ENCODE measurements at places on chromosomes 2 and 18.
A peak's percentile ranks its signal among the peaks of the same experiment; 100 is the strongest.

GRCh38 chr2:42138163-42139015, 30.8 kb upstream of the EML4 start:
- peak; percentile 71 for DNase-seq

DNA sequence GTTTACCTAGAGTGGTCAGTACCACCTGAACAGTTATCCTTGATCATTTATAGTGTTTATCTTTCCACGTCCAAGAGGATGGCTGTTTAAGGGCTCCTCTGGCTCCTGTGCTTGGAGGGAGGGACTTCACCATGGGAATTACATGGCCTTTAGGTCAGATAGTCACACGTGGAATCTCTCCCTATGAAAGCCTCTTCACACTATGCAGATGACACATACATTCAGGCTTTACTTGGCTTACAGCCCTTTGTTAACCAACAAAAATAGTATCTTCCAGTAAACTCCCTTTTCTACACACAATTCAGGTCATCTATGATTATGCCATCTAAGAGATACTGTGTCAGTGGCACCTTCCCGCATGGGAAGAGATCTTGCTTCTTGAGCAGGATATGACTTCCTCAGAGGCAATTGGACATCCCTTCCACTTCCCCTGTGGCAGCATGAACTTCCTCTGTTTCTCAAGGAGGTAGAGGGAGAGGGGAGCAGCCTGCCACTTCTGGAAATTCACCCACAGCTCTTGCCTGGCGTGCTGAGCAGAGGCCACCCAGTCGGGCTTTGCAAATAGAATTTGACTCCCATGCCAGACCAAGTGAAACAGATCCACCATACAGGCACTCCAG, 53.5 kb downstream of the COLEC12 start:
- no peak for DNase-seq

DNA sequence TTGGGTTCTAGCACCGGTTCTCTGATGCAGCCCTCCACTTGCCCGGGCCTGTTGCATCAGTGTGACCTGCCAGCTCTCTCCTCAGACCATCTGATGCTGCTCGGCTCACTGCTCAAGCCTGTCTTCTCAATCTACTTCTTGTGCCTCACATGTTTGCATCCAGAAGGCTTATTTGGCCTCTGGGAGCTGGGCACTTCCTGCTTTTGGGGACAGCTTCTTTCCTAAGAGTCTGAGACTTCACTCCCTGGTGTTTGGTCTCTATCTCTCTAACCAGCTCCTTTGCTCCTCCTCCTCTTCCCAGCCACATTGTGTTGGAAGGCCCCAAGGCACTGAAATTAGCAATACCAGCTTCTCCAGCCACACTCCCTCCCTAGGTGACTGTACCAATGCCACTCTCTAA, 212.8 kb downstream of the CDCA7 start:
- peak; percentile 37 for DNase-seq

DNA sequence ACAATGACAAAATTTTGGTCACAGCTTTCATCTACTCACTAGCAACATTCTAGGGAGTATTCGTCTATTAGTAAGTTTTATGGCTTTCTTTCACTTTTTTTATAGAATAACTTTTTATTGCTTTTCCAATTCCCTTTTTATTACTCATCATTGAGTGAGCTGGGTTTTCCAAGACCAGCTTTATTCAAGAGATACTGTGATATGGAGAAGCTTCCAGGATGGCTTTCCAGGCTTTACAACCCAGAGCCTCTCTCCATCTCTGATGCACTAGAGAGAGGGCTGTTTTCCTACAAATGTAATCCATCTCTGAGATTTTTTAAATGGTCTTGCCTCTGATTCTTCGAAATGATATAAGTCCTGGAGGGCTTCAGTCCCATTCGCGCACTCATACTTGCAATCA, 118.3 kb downstream of the LDLRAD4 start:
- no peak for DNase-seq

- DNase-seq: no peak
These were observed 196.3 kb downstream of the PDE1A start for GRCh38 chr2:182230561-182230960.
